ENCODE measurements at places on chromosomes 5 and 9.

- no peak for DNase-seq
Measured at GRCh38 chr5:1159341-1159675, 42.1 kb upstream of the SLC6A19 start.

DNA sequence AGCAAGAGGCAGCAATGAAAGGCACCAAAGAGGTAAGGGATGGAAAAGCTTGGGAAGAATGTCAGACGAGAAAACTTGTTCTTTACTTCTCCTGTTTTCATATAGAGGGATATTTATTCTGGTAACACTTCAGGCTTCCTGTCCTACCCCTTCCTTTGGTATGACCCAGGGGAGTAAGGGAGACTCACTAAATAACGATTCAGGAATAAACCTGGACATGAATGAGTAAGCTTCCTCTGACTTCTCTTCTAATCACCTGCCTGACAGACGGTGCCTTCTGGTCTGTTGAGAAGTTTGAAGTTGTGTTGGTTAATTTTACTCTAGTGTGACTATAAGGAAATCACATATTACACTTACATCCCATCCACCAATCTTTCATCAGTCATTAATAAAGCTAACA lies 461.2 kb downstream of the CDH12 start:
- peak; percentile 57 for DNase-seq

DNA sequence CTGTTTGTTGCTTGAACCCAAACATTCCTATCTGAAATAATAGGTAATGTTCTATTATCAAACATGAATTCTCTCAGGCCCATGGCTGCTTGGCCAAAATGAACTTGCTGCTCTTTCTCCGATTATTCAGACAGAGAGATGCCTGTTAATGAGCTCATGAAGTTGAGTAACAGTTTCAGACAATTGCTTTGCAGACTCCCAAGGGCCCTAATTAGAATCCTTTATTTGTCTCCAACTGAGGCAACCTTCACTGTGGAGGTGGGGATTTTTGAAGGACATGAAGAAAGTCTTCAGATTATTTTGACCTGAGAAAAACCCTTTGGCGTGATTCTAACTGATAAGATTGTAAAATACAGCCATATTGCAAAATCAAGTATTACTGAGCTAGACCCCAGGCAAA lies 466.7 kb downstream of the NFIB start:
- DNase-seq = no peak

GRCh38 chr9:19456996-19457692 lies 48.3 kb downstream of the ACER2 start:
- DNase-seq = peak; percentile 76

DNA sequence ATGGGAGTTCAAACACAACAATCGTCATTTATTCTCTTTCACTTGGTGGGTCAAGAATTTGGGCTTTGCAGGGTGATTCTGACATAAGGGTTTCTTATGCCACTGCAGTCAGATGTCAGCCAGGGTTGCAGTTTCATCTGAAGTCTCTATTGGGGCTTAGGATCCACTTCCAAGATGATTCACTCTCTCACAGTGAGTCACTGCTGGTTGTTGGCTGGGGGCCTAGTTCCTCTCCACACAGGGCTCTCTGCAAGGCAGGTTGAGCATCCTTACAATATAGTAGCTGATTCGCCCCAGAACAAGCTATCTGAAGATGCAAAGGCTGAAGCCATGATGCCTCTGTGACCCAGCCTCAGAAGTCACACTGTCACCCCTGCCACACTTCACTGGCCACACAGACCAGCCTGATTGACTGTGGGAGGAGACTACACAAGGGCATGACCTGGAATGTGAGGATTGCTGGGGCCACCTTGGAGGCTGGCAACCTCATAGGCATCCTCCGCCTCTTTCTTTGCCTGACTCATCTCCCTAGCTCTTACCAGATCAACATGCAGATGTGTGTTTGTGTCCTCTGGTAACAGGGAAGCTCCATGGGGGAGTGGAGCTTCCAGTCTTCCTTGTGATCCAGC lies 4.5 kb upstream of the CARD19 start:
- DNase-seq = peak; percentile 82

- DNase-seq = no peak
Measured at GRCh38 chr5:98258939-98259338, 514.5 kb upstream of the RGMB start.

- DNase-seq = peak; percentile 48
Measured at GRCh38 chr9:99822806-99823591, 1.3 kb downstream of the NR4A3 start.

- no peak for DNase-seq
Measured at GRCh38 chr5:100854591-100854990, 48.5 kb downstream of the ST8SIA4 start.

- DNase-seq = no peak
Measured at GRCh38 chr9:135309763-135310125, 169.8 kb upstream of the PPP1R26 start.

- no peak for DNase-seq
Measured at GRCh38 chr9:31045810-31046209, 1338.6 kb upstream of the ACO1 start.

DNA sequence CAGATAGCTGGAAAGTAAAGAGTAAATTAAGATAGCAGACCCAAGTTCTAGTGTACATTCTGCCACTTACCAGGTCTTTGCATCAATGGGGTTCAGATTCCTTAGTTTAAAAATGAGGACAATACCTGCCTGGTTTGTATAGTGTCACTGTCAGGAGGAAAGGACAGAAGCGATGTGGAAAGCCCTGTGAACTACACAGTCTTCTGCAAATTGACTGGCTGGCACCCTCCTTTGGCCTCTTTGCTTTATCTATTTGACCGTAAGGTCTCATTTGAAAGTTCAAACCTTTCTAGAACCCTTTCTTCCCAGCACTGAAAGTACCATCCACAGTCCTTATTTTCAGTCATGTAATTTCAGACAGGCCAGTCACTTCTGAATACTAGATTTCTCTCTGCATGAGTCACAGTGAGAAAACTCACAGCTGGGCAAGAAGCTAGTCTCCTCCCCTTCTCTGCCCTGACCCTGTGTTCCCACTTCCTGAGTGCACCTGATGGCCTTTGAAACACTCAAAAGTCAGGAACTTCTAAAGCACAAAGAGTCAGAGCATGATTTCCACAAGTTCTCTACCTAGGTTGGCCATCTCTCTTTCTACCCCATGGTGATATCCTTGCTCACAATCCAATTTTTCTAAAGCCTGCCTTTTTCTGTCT lies 91.3 kb upstream of the RASEF start:
- peak; percentile 89 for DNase-seq

DNA sequence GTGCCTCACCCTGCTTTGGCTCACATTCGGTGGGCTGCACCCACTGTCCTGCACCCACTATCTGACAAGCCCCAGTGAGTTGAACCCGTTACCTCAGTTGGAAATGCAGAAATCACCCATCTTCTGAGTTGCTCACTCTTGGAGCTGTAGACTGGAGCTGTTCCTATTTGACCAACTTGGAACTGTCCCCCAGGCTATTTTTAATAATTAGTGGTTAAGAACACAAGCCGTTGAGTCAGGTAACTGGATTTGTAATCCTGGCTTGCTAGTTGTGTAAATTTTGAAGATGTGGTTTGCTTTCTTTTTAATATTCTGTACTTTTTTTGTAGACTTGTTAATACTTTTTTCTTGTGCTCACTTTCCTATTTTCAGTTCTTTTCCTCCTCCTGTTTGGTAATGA lies 81.2 kb downstream of the CNTLN start:
- no peak for DNase-seq

- DNase-seq = no peak
Measured at GRCh38 chr5:138488481-138488945, 23.2 kb downstream of the EGR1 start.

DNA sequence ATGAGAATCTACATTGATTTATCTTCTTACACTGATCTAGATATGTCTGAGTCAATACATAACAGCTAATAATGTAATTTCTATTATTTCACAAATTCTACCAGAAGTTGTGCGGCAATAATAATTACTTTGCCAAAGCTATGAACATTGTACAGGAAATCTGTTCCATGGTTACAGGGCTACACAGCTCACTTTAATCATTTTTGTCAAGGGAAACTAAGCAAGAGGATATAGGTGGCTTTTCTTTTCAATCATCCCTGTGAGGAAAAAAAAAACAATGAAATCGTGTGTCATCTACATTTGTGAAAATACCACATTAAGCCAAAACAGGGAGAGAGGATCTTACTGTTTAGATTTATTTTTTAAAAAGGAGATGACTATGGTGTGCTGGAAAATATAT lies 717.4 kb downstream of the NR2F1-AS1 start:
- no peak for DNase-seq

DNA sequence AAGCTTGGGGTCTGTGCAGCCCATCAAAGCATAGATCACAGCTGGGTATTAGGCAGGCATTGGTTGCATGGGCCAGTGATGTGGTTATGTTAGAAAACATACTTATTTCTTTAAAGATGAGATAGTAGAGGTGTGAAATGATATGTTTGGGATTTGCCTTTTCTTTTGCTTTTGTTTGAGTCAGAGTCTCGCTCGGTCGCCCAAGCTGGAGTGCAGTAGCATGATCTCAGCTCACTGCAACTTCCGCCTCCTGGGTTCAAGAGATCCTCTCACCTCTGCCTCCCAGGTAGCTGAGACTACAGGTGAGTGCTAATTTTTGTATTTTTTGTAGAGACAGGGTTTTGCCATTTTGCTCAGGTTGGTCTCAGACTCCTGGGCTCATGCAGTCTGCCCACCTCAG lies 84.8 kb downstream of the PDE6A start:
- no peak for DNase-seq

DNA sequence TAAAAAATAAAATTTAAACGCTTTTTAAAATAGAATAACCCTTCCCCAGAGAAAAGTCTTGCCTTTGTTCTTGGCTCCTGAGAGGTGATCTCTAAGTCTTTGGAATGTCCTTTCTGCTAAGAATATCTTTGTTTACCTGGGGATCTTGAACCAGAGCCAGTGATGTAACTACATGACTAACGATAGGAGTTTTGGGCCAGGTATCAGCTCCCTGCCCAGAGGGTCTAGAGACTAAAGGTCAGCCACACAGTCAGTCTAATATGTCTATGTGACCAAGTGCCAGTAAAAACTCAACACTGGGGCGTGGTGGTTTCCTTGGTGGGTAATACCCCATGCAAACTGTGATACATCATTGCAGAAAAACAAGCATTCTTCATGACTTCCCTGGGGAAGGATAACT lies 1351.9 kb upstream of the C9orf72 start:
- no peak for DNase-seq

DNA sequence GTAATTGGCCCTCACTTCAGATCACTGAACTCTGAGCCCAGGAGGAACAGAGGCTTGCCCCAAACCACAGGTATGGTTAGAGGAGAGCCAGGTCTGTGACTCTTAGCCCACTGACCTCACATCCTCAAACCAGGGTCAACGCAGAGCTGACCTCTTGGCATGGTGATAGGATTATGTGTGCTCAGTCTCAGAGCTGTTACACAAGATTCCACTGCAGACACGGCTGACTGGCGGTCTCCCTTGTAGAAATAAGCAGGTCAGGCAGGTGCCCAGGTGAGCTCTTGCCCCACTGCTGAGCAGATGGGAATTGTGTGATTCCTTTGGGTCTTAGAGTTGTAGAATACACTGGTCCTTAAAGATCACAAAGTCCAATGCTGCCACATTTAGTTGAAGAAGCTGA lies 66.0 kb upstream of the PITX1 start:
- DNase-seq = no peak

DNA sequence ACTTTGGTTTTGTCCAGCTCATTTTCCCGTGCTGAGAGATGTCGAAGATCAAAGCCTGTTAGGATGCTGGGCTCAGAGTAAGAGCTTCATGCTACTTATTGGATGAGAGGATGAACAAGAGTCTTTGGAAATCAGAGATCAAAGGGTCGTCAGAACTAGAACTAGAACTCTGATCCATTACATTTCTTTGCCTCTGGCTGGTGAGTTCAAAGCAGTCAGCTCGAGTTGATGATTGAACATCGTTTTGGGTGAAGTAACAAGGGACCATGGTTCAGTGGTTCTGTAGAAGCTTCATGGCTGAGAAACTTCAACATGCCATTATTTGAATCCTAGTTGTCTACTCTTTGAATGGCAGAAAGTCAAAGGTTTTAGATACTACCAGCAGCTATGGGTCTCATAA lies 320.3 kb downstream of the ARHGEF28 start:
- no peak for DNase-seq

DNA sequence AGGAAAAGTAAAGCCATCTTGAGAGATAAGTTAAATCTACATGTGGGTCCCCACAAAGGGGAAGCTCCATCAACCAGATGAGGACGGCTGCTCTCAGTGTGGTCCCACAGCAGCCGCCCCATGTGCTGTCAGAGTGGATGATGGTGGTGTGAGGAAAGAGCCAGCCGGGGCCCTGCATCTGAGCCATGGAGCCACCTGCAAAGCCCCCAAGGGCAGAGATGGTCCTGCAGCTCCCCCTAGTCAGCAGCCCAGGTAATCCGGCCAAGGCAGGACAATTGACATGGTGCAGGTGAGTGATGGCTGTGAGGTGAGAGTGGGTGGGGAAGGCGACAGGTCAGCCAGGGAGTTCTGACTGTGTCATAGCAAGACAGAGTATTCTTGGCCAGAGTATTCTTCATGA lies 458.8 kb downstream of the ICE1 start:
- no peak for DNase-seq

DNA sequence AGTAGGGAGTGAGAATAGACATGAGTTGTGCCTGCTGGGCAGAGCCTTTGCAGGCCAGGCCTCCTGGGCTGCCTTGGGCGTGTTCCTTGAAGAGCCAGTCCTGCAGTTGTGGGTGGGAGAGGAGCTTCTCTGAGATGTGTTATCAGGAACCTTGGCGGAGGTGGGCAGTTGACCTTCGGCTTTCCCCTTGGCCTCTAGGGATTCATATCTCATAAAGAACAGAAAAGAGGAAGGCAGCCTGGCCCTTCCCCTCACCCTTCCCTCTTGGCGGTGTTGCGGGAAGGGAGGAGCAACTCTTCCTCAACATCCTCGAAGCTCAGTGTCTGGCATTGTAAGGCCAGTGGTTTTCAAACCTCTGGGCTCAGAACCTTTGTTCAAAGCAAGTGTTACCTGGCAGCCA lies 59.2 kb downstream of the DAPK1 start:
- no peak for DNase-seq

DNA sequence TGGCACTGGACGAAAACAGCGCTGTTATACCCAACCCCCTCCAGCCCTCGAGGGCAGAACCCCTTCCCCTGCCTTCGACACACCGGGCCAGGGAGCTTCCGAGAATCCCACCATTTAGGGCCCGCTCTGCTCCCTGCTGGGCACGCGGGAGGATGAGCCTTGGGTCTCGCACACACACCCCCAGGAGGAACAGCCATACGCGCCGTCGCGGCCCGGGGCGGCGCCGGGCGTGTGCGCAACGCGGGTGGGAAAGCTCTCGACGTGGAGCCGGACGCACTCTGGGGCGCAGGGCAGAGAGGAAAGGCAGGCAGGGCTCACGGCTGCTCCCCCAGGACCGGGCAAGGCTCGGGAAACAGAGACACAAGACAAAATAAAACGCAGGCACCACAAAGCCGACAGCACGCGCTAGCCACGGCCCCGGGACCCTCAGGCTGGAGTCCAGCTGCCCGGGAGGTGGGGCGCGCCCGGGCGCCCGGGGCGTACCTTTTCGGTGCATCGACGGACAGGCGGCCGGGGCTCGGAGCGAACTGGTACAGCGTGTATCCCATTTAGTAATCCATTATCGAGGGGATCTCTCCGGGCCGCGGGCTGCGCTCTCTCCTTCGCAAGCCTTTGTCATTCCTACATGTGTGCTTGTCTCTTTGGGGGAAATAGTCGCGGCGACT lies 789 bp downstream of the SEMA6A start:
- DNase-seq = peak; percentile 8

All from HT1080 (cell line).